ENCODE measurements at places on chromosomes 1 and 21. TPM values are rescaled to one million over a fixed set of nuclear protein-coding genes. Genes with fewer than 3 reads are reported as not detected.

- H3K4me1 ChIP-seq = peaks cover 12% of the 10 kb centered on the region
- DNase-seq = no peak
- H3K27ac ChIP-seq = no peak overlapping the region
- no peaks in the 10 kb centered on the region for H3K36me3 ChIP-seq
Measured at GRCh38 chr1:207954104-207954503, 43.2 kb upstream of the CD34 start.

DNA sequence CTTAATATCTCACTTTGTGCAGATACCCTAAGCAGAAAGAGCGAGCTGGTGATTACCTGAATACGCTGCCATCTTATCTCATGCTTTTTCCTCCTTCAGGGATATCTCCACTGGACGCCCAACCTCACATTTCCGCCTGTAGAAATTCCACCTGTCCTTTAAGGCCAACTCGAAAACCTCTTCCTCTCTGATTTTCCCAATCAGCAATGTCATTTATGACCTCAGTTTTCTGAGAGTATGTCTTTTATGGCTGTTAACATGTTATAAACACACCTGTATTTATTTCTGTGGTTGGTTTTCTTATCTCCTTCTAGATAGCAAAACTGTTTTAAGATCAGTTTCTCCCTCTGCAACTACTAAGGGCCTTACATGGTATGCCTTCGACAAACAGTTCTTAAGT, 41.1 kb downstream of the CD34 start:
- no peak overlapping the region for H3K4me3 ChIP-seq
- peaks cover 83% of the 10 kb centered on the region for H3K4me1 ChIP-seq
- H3K27me3 ChIP-seq = no peaks in the 10 kb centered on the region
- H3K27ac ChIP-seq = peak overlapping the region; percentile 94

DNA sequence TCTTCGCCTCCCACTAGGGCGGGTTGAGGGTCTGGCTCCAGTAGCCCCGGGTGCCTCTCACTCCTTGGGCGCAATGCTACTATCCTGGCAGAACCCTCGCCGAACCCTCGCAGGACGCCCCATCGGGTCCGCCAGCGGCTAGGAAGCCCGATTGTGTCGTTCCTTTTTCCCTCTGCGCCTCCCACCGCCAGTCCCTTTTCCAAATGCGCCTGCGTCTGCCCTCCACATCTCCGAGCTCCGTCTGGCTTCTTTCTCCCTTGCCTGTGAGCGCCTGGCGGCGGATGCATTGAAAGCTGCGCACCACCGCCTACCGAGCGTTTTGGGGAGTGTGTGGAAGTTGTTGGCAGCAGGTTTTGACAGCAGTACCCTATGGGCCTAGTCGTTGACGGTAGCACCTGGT, 1.0 kb upstream of the DIRAS3 start:
- H3K27me3 ChIP-seq = no peaks in the 10 kb centered on the region
- no peaks in the 10 kb centered on the region for H3K36me3 ChIP-seq
- no peaks in the 10 kb centered on the region for H3K4me1 ChIP-seq
- no peak overlapping the region for H3K27ac ChIP-seq
- no peak overlapping the region for H3K4me3 ChIP-seq
- no peak for DNase-seq

DNA sequence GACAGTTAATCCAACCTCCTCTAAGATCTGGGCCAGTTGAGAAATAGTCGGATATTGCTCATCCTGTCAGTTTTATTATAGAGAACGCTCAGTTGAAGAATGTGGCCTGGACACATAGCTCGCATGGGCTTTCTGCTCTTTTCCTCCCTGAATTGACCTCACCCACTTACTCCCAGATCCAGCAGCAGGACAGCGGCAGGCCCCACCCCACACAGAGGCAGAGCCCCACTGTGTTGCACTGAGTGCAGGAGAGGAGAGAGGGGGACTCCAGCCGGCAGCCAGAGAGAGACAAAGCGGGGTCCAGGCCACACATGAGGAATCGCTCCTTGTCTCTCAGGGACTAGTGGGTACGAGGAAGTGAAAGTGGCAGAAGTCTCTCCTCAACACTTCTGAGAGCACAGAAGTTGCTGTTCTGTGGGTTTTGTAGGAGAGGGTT, 78.6 kb downstream of the LAMC1 start:
- peaks cover 24% of the 10 kb centered on the region for H3K4me1 ChIP-seq
- peak; percentile 34 for DNase-seq
- H3K36me3 ChIP-seq = no peaks in the 10 kb centered on the region
- H3K27ac ChIP-seq = no peak overlapping the region
- H3K4me3 ChIP-seq = no peak overlapping the region
- no peaks in the 10 kb centered on the region for H3K27me3 ChIP-seq

GRCh38 chr1:30734106-30734505, 10.7 kb upstream of the MATN1 start:
- no peak overlapping the region for H3K27ac ChIP-seq
- no peaks in the 10 kb centered on the region for H3K4me1 ChIP-seq

DNA sequence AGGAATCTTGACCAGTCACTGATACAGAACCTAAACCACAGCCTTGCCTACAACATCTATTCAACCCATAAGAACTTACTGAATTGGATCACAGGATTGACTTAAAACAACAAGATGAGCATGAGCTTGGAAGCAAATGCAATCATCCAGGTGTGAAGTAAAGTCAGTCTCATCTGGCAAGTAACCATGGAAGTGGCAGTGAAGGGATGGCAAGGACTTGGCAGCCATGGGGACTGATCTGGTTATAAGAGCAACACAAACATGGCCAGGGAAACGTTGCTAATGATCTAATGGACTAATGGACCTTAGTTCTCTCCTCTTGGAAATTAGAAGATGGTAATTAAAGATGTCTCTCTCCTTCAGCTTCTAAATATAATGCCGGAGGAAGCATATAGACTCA, 133.1 kb downstream of the VAV3 start:
- H3K36me3 ChIP-seq = no peaks in the 10 kb centered on the region
- no peak for DNase-seq
- H3K27me3 ChIP-seq = no peaks in the 10 kb centered on the region

GRCh38 chr1:153774780-153775457, at the start of gene SLC27A3:
SLC27A3 (plus strand) TSS chr1:153775407; CDS start chr1:153775498, 91 bp downstream.
- H3K4me3 ChIP-seq = peak within 1 kb of the TSS; percentile 79
- no peaks in the 10 kb centered on the region for H3K27me3 ChIP-seq
- DNase-seq = peak; percentile 82
- peaks cover 88% of the 10 kb centered on the region for H3K4me1 ChIP-seq

DNA sequence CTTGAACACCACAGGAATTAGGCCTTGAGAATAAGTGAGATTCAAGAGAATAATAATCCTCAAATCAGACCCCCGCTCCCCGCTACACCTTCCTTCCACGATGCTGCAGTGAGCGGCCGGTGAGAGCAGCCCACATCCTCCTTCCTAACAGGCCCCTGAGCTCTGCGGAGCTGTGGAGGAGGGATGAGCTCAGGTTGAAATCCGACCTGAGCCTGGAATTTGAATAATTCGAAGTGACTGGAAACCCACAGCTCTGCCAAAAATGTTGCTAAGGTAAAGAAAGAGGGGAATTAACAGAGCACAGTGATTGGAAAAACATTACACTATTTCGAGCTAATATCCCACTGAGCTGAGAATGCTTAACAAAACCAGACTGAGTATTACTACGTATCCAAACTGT, 90.0 kb downstream of the URB2 start:
- DNase-seq = no peak
- H3K36me3 ChIP-seq = no peaks in the 10 kb centered on the region
- H3K4me1 ChIP-seq = no peaks in the 10 kb centered on the region
- H3K27me3 ChIP-seq = no peaks in the 10 kb centered on the region

Gene FAM163A
- not detected for total RNA-seq

Gene SGIP1
- total RNA-seq = 8.9 TPM

Measured in upper lobe of left lung (tissue), 6 donors.